ENCODE measurements at places on chromosomes 7 and 10.

DNA sequence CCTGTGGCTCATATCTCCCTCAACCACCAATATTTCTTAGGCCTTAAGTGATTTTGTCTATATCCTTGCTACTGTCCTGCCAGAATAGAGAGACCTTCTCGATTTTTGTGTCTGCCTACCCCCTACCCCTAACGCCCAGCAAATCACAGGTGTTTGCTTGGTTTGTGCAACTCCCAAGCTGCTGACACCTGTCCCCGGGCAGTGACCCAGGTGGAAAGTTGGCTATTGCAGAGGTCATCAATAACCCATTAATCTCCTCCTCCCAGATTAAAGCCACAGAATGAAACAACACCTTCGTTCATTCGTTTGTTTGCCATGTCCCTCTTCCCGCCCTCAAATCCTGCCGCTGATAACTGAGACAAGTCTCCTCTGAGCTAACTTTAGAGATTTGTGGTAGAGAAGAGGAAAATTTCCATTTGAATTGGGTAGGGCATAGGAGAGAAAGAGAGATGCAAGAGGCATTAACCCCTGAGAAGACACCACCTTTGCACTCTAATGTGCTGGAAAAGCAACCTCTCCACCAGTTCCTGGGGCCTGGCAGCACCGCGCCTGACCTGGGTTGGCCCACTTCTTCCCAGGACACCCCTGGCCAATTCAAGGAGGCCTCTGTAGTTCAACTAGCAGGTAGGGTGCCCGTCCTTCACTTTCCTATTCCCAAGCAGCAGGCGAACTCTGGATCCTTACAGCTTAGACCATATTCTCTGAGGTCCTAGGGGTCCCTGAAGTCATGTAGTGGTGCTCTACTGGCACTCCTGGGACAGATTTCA is 3.0 kb downstream of the NEUROG3 start:
- DNase-seq, result no peak

- DNase-seq, result no peak
Observed at GRCh38 chr7:74684921-74685320, 27.4 kb downstream of the GTF2I start.

DNA sequence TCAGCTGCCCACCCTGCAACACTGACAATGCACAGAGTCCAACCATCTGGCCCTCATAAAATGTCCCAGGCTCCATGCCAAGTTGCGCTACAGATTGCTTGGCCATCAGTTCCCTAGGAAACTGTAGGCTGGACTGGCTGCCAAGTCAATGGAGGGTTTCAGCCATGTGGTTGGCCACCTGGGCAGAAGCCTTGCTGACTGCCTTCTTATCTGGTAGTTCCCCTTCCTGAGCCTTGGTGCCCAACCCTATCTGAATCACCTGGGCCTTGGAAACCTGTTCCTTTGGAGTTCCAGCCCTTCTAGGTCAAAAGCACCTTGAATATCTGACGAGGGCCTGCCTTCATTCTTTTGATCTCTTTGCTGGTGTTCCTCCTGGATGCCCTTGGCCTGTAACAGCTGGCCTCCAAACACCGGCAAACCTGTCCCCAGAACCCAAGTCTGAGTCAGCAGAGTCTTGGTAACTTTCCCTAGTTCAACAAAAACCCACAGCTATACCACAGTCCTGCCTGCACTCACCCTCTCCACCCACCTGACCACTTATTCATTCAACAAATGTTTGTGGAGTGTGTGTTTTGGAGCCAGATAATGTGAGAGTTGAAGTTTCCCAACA is 37.4 kb upstream of the KDM7A start:
- no peak for DNase-seq

GRCh38 chr7:50733552-50733951 is 49.1 kb downstream of the GRB10 start:
- DNase-seq, result no peak

DNA sequence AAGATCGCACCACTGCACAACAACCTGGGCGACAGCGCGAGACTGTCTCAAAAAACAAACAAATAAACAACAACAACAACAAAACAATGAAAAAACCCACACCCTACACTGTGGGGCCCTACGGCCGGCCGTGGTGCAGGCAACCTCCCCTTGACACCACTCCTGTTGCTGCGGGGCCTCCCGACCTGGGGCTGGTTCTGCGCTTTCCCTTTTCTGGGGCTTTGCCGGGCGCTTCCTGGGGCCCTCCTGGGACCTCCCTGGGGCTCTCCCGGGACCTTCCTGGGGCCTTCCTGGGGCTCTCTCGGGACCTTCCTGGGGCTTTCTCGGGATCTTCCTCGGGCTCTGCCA is 46.6 kb downstream of the INSIG1 start:
- DNase-seq, result no peak

- DNase-seq, result no peak
Observed at GRCh38 chr7:117038408-117038807, 85.1 kb downstream of the ST7 start.

GRCh38 chr7:140074780-140075179 is 12.0 kb upstream of the PARP12 start:
- DNase-seq, result no peak

DNA sequence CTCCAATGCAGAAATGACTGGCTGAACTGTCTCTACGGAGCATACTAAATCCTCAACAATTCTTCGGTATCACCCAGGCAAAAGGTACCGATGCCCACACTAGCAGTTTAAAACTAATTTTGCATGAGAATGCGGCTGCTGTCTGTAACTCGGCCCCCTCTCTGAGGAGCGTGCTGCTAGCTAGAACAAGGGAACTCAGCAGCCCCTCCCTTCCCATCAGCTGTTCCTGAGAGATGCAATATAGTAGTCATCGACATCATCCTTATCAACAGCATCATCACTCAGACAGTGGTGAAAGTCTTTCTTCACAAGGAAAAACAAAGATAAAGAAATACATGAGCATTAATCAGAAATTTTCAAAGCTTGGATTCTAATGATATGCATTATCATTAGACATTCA is 189.1 kb upstream of the FRMD4A start:
- DNase-seq, result no peak

- peak; percentile 46 for DNase-seq
Observed at GRCh38 chr10:72087392-72087968, 871 bp downstream of the SPOCK2 start.

- no peak for DNase-seq
Observed at GRCh38 chr7:64099656-64100531, 54.7 kb downstream of the ZNF727 start.

GRCh38 chr7:51000956-51001355 is 218.3 kb upstream of the GRB10 start:
- DNase-seq, result no peak

- no peak for DNase-seq
Observed at GRCh38 chr10:33552290-33552689, 217.8 kb upstream of the NRP1 start.

DNA sequence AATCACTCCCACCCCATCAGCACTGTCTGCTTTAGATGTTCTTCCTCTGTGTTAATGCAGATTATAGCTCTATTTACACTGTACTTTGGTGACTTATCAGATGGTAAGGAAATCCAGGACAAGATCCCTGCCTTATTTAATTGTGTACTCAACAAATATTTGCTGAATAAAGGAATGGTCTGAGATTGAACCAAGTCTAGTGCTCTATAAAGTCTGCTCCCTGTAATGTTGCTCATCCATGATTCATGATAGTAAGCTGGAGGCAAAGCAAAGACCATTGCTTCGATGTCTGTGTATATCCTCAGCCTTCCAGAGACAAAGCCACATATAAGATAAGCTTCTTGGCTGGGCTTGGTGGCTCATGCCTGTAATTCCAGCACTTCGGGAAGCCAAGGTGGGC is 33.5 kb downstream of the PLCE1 start:
- no peak for DNase-seq

DNA sequence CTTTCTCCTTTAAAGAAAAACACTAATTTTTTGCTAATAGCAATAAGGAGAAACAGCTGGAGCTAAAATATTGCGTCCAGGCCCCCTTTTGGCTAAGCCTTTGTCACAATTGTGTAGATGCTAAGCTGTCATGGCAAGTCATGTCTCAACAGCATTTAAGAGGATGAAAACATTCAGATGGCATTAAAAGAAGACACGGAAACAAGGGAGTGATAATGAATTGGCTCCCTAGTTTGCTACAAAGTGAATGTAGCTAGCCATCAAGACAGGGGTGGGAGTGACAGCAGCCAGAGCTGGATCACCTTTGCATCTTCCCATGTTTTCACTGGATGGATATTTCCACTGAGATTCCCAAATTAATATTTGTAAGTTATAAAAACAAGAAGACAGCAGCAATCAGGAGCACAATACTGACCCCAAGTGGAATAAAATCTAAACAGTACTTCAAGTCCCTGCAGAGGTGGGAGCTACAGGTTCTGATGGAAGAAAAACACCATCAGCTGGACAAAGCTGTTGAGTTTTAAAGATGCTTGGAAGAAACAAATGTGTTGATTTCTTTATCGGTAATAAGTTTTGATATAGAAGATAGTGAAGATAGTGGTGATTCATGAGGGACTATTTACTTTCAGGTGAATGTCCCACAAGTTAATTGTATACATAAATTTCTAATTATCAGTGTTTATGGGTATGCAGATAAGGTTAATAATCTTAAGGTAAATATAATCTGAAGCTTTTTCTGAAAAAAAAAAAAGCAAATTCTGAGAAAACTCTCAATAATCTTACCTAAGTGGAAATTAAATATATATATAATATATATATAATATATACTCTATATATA is 129.4 kb downstream of the SLC16A9 start:
- DNase-seq, result no peak

GRCh38 chr7:4147926-4148620 is 534.0 kb upstream of the FOXK1 start:
- DNase-seq, result no peak

DNA sequence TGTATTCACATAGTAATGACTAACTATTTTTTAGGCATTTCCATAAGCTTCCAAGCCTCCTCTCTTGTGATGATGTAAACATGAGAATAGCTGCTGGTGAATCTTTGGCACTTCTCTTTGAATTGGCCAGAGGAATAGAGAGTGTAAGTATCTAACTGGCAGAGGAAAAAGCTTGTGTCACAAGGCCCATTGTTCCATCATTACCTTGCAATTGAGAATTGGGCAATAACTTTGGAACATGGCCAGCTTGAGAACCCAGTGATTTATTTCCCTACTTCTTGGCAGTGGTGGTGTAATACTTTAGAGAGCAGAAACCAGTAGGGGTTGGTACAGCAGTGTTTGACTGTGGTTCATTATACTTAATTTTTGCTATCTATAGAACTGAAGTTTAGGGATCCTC is 12.0 kb downstream of the IFRD1 start:
- no peak for DNase-seq

DNA sequence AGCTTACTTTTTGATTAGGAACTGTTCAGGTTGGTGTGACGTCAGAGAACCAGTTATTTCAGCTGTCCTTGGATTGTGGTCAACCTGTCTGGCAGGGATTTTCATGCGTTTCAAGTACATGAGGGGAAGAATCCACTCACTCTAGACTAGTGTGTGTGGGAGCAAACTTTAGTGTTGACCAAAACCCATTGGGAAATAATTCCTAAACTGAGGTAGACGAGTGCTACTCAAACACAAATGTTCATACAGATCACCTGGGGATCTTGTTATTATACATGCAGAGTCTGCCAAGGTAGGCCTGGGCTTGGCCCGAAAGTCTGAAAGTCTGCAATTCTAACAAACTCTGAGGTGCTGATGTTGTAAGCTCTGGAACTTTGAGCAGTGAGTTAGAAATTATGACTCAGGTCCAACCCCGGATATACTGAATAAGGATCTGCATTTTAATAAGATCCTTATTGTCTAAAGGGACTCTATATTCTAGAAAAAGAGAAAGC is 111.1 kb upstream of the CREB5 start:
- no peak for DNase-seq

DNA sequence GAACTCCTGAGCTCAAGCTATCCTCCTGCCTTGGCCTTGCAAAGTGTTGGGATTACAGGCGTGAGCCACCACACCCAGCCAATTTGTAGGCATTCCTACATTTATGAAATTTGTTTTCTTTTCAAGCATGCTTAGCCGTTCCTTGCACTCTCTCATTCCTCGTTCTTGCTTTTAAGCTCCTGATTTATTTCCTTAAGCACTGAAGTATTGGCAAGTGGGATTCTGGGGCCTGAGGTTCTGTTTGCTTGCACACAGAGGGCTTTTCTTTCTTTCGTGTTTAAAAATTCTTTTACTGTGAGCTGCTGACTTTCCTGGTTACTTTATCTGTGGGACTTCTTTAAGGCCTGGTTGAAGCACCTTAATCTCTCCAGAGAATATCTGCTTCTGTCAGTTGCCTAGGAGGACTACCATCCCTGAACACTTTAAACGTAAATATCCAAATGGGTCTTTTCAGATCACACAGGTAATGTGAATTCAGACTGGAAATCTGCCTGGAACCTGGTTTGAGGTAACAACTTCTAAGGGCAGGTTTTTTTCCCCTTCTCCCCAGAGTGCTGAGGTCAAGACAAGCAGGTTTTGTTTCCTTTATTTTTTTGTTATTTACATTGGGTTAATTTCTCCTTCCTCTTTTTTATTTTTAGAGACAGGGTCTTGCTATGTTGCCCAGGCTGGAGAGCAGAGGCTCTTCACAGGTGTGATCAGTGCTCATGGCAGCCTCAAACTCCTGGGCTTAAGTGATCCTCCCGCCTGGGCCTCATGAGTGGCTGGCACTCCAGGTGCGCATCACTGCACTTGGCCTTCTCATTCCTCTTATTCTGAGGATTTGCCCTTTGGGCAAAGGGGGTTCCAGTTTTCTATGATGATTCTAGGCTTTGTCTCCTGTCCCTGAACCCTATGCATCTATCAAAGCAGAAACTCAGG is 102.9 kb downstream of the PFKFB3 start:
- no peak for DNase-seq

DNA sequence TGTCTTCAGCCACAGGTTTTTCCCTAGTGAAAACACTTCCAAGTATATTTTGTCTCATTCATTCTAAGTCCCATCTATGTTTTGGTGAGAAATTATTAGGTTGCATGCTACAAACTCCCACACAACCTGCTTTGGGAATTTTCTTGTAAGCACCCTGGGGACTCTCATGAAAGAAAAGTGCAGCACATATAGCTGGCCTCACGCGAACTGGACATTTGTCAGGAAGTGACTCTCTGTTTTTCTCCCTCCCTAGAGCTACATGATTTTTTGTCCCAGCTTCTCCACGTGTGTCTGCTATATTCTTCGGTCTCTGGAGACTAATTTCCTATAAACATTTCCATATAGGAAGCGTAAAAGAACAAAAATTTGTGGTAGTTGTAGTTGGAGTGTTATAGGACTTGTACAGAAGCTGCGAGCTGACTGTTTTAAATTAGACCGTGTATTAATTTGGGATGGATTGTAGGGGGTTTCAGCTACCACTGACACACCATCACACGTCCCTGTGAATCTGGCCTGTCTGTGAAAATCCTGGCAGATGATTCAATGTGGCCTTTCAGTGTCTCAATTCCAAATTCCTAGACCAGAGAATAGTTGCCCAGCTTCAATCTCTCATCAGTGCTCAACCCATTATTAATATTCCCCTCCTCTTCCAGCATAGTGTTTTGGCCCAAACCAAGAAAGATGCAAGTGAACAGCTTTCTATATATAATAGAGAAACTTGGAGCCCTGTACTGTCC is 40.2 kb downstream of the ARL4A start:
- DNase-seq, result no peak

GRCh38 chr10:95791425-95791979 is 35.5 kb downstream of the ENTPD1 start:
- DNase-seq, result no peak
